ENCODE measurements at places on chromosomes 5 and 9.

DNA sequence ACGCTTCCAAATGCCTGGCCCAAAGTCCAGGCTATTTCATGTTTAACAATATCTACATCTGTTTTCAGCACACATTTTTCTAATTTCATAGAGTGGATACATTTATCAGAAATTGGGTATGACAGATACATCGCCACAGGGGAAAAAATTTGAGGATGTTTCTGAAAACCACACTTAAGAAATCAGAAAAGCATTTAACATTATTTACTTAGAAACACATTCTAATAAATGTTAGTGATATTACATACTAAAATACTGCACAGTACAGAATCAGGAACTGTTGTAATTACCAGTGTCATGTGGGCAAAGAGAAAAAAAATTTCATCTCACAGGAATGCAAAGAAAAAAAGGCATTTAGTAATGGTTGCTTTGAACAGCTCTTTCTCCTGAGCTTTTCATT is 310.5 kb upstream of the KIF2A start:
- no peak overlapping the region for H3K4me3 ChIP-seq
- no peaks in the 10 kb centered on the region for H3K36me3 ChIP-seq
- H3K27ac ChIP-seq: no peak overlapping the region
- no peak for DNase-seq
- H3K27me3 ChIP-seq: no peaks in the 10 kb centered on the region
- H3K4me1 ChIP-seq: no peaks in the 10 kb centered on the region

- H3K27ac ChIP-seq: no peak overlapping the region
- H3K27me3 ChIP-seq: peaks cover 8% of the 10 kb centered on the region
- no peak overlapping the region for H3K4me3 ChIP-seq
- no peaks in the 10 kb centered on the region for H3K4me1 ChIP-seq
- no peaks in the 10 kb centered on the region for H3K36me3 ChIP-seq
Observed at GRCh38 chr9:22165144-22165543, 156.0 kb upstream of the CDKN2B start.

DNA sequence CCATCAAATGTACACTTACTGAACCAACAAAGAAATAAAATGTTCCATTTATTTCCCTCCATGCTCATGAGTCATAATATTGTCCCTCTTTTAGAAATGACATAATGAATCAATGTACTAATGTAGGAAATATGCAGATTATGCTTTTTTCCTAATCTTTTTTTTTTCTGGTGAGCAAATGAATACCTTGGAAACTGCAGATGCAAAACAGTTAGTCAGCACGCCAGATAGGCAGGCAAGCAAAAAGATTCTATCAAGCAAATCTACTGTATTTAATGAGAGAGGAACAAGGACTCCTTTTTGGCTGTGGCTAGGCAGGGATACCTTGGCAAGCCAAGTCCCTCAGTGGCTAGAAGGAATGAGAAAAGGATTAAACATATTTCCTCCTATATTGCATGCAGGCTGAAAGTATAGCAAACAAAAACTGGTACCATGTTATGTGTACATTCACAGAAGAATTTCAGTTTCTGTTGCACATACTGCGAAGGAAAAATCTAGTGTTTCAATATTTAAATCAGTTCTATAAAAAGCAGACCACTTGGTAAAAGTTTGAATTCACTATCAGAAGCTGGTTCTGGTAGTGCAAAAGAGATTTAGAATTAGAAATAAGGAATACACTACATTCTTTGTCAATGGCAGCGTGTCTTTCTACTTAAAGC is 605.4 kb downstream of the TLE1 start:
- no peak overlapping the region for H3K27ac ChIP-seq
- no peak for DNase-seq
- H3K27me3 ChIP-seq: no peaks in the 10 kb centered on the region
- no peaks in the 10 kb centered on the region for H3K4me1 ChIP-seq

DNA sequence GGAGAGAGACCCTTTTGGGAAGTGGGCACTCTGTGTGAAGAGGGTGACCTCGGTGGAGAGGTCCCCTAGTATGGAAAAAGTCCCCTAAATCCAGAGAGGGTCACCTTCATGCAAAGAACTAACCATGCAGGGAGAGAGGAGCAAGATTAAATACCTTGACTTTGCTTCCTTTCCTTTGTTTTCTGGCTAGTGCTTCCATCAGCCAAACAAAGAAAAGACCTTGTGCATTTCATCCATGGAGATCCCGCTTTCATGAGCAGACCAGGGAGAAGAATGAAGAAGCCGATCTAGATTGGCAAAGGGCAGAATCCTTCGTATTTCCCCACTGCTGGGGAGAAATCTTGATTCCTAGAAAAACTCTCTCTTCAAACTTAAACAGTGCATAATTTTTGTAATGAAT is 813.3 kb upstream of the CDH6 start:
- no peaks in the 10 kb centered on the region for H3K36me3 ChIP-seq
- DNase-seq: no peak
- no peak overlapping the region for H3K27ac ChIP-seq
- no peaks in the 10 kb centered on the region for H3K4me1 ChIP-seq

- no peak for DNase-seq
- H3K36me3 ChIP-seq: no peaks in the 10 kb centered on the region
- H3K27me3 ChIP-seq: no peaks in the 10 kb centered on the region
- H3K4me3 ChIP-seq: no peak overlapping the region
- H3K4me1 ChIP-seq: no peaks in the 10 kb centered on the region
Observed at GRCh38 chr5:179185256-179185940, 125.2 kb downstream of the ZNF354C start.

DNA sequence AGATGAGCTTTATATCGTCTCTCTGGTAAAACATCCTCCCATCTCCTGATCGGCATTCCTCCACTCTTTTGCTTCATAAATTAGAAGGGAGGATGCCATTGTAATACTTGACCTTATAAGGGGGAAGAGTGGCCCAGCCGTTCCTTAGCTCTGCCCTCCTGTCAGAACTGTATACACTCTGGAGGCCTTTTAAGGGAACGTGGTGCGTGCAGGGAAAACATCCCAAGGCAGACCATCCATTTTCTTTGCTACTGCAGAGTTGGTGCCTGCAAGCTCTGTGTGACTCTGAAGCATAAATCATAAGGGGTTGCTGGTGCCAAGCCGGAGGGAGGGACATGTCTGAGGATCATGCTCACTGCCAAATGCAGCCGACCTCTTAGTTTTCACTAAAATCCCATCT is 90.4 kb downstream of the PGM5 start:
- H3K4me1 ChIP-seq: no peaks in the 10 kb centered on the region
- peaks cover 5% of the 10 kb centered on the region for H3K27me3 ChIP-seq
- H3K4me3 ChIP-seq: no peak overlapping the region

GRCh38 chr5:53478411-53479044 is 1.9 kb upstream of the FST start:
- DNase-seq: no peak
- peak overlapping the region; percentile 96 for H3K4me3 ChIP-seq
- H3K27me3 ChIP-seq: peaks cover 54% of the 10 kb centered on the region
- no peak overlapping the region for H3K27ac ChIP-seq
- peaks cover 34% of the 10 kb centered on the region for H3K4me1 ChIP-seq

DNA sequence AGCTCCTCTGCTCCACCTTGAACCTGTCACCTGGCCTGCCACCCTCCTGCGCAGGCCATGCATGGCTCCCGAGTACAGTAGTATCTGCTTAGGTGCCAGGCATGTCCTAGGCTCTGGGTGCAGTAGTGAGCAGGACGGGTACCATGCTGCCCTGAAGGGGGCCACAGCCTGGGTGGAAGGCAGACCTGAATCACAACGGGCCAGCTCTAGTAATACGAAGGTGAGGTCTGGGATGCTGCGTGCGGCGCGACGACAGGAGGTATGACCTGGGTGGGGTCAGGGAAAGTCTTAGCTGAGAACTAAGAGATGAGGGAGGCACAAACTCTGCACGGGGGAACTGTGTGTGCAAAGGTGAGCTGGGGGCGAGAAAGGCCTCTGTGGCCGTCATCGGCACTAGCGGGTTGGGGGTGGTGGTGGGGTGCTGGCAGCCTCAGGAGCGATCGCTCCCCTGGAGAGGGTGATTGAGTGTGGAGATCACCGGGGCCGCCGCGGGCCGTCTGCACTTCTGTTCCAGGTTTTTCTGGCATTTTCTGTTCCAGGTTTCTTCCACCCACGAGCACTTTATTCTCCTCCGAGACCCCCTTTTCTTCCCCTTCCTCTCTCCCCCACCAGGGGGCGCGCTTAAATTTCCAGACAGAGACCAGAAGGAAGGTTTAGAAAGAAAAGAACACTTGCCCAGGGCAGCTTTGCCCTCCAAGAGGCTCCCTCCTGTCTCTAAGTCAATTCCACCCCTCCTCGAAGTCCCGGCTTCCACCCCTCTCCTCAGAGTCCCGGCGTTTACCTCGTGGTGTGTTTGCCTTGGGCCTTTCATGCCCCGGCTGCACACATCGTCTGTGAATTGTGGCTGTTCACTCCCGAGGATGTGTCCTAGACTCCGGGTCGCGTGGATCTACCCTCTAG is 15.1 kb downstream of the PDLIM4 start:
- DNase-seq: no peak
- H3K27ac ChIP-seq: no peak overlapping the region
- no peaks in the 10 kb centered on the region for H3K4me1 ChIP-seq
- no peak overlapping the region for H3K4me3 ChIP-seq
- H3K27me3 ChIP-seq: peaks cover 10% of the 10 kb centered on the region
- no peaks in the 10 kb centered on the region for H3K36me3 ChIP-seq

DNA sequence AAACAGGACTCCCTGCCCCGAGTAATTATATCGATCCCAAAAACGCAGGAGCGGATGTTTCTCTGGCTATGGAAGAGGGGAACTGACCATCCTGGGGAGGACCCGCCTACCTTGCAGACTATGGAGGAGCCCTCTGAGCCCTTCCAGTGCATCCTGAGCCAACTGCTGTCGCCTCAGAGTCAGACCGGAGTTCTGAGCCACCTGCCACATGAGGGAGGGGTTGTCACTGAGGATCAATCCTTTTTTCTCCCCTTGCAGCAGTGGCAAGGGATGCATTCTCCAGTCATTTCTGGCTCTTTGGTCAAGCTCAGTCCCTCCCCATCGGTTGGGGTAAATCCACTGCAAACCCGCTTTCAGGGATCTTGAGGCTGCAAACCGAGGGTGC is 709 bp downstream of the FANCG start:
- H3K27me3 ChIP-seq: no peaks in the 10 kb centered on the region
- H3K36me3 ChIP-seq: peaks cover 10% of the 10 kb centered on the region
- H3K4me3 ChIP-seq: peak overlapping the region; percentile 99
- peak overlapping the region; percentile 96 for H3K27ac ChIP-seq
- DNase-seq: no peak

GRCh38 chr9:121066850-121067249 is 7.9 kb upstream of the CNTRL start:
- DNase-seq: no peak
- H3K36me3 ChIP-seq: no peaks in the 10 kb centered on the region
- no peak overlapping the region for H3K27ac ChIP-seq
- no peaks in the 10 kb centered on the region for H3K27me3 ChIP-seq

- no peaks in the 10 kb centered on the region for H3K4me1 ChIP-seq
- no peak overlapping the region for H3K27ac ChIP-seq
- no peak for DNase-seq
- peaks cover 26% of the 10 kb centered on the region for H3K27me3 ChIP-seq
Observed at GRCh38 chr5:61186634-61187033, 24.4 kb upstream of the SMIM15 start.

DNA sequence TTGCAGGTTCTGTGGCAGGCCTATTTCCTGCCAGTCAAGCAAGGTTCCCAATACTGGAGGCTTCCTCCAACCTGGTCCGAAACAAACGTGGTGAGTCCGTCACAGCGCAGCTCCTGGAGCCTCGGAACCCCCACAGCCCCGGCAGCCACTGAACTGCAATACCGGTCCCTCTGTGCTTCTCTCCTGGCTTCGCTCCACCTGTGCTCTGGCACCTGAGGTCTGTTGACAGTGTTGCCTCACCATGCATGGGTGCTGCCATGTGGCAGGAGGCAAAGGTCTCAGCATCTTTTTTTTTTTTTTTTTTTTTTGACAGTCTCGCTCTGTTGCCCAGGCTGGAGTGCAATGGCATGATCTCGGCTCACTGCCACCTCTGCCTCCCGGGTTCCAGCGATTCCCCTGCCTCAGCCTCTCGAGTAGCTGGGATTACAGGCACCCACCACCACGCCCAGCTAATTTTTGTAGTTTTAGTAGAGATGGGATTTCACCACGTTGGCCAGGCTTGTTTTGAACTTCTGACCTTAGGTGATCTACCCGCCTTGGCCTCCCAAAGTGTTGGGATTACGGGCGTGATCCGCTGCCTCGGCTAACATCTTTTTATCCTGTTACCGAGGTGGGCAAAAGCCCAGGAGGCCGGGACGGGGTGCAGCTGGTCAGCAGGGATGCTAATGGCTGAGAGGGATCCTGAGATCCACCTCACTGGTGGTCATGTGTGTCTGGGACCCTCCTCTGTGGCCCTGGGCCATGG is 57.1 kb upstream of the RNU6ATAC start:
- no peak overlapping the region for H3K4me3 ChIP-seq
- H3K27me3 ChIP-seq: peaks cover 7% of the 10 kb centered on the region
- no peaks in the 10 kb centered on the region for H3K36me3 ChIP-seq
- no peak for DNase-seq

DNA sequence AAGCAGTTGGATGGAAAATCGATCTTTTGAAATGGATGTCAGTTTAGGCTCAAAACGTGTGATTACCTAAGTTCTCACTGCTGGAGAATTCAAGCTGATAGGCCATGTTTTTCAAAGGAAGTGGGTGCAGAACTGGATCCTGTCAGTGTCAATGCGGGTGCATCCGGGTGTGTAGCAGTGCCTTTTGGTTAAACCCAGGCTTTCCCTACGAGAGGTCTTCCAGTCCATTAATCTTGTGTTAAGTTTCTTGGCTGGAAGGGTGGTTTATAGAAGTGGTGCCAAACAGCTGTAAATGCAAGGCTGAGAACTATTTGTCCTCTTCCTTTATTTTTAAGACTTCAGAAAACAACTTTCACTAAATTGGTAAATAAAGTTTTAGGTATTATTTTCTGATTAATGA is 71.9 kb downstream of the DAPK1 start:
- H3K36me3 ChIP-seq: no peaks in the 10 kb centered on the region
- DNase-seq: no peak
- no peaks in the 10 kb centered on the region for H3K27me3 ChIP-seq
- no peak overlapping the region for H3K4me3 ChIP-seq

DNA sequence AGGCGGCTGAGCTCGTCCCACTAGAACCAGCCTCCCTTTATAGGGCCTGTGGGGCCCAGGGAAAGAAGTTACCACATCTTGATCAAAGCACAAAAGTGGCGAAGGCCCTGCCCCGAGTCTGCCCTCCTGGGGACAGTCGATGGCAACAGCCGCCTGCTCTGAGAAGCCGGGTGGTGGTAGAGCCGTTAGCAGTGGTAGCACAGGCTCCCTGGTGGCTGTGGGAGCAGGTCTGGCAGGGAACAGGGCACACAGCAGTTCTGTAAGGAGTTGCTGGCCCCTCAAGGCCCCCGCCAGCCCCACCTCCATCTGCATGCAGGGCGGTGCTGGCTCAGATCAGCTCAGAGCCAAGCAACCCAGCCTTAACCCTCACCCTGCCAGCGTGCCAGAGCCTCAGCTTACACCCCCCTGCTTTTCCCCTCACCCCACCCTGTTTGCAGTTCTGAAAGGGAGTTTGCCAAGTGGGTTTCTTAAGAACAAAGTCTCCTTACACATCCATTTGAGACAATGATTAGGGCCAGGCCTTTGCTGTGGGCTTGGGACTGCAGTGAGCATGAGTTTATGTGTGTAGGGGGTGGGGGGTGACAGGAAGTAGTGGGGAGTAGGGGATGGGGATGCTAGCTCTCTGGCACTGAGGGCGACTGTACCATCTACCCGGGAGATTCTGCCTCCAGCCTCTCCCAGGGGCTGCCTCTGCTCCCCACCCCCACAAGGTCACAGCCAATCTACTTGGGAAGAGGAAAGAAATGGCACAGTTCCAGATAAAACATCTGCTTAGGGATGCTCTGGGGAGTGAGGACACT is 11.8 kb downstream of the ACSL6 start:
- H3K36me3 ChIP-seq: no peaks in the 10 kb centered on the region
- H3K27me3 ChIP-seq: peaks cover 4% of the 10 kb centered on the region
- H3K27ac ChIP-seq: no peak overlapping the region
- peaks cover 28% of the 10 kb centered on the region for H3K4me1 ChIP-seq
- no peak for DNase-seq
- H3K4me3 ChIP-seq: no peak overlapping the region

Measured in natural killer cell treated with Interleukin-12 subunit alpha and Interleukin-12 subunit beta and Interleukin-15 and Interleukin-18, amount 100 ng/mL, for 72 hours (primary cell).